Lower lobe of right lung (tissue), 2 donors: ENCODE measurements at places on chromosomes 7 and 10.

GRCh38 chr10:121668314-121669027 is 70.2 kb upstream of the FGFR2 start:
- DNase-seq: peak; percentile 58

DNA sequence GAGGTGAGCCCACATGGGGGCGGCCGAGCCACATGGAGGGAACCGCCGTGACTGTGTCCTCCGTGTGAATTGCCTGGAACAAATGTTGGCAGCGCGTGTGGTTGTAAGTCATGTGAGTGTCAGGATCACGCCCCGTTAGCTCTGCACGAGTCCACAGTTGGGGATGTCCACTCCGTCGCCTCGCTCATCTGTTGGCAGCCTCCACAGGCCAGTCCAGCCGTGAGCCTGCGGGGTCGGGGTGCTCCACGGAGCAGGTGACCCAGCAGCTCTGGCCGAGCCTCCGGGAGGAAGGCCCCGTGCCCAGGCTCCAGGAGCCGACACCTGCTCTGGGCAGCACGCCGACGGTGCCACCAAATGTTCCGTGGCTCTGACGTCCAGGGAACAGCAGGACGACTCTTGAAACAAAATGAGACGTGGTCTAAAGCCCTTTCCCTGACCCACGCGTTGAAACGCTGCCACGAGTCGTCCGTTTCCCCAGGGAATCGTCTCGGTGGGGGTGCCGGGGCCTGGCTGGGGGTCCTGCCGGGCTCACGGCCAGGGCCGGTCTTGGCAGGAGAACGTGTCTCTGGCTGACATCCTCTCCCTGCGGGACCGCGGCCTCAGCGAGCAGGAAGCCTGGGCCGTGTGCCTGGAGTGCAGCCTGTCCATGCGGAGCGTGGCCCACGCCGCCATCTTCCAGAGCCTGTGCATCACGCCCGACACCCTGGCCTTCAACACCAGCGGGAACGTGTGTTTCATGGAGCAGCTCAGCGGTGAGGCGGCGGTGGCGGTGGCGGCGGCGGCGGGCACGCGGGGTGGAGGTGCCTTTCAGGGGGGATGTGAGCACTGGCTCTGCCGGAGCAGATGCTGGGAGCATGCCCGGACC is 7.0 kb downstream of the KNDC1 start:
- DNase-seq: peak; percentile 45

GRCh38 chr10:45505311-45505710 is 131.3 kb downstream of the ALOX5 start:
- no peak for DNase-seq

GRCh38 chr10:83432261-83433045 is 706.9 kb upstream of the GHITM start:
- DNase-seq: no peak

- no peak for DNase-seq
Observed at GRCh38 chr7:48421357-48421756, 250.1 kb downstream of the ABCA13 start.

- DNase-seq: no peak
Observed at GRCh38 chr7:139246905-139247304, 15.9 kb downstream of the UBN2 start.

DNA sequence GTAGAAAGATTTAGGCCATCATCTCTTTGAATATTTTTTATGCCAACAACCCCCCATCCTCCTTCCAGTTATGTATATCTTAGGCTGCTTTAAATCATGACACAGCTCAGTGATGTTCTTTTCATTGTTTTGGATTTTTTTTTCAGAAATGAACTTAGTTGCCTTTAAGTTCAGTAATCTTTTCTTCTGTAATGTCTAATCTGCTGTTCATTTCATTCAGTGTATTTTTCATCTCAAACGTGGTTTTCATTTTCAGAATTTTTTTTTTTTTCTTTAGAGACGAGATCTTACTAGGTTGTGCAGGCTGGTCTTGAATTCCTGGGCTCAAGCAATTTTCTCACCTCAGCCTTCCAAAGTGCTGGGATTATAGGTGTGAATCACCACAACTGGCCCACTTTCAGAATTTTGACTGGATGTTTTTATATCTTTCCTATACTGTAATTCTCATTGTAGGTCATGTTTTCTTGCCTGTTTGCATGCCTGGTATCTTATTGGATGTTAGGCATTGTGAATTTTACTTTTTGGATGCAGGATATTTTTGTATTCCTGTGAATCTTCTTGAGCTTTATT is 8.1 kb downstream of the ZNF487 start:
- DNase-seq: no peak

- DNase-seq: no peak
Observed at GRCh38 chr10:34757933-34758332, 57.2 kb downstream of the PARD3 start.

GRCh38 chr10:36675458-36675880 is 449.9 kb upstream of the ANKRD30A start:
- DNase-seq: no peak

- DNase-seq: no peak
Observed at GRCh38 chr7:55154096-55154495, 135.3 kb downstream of the EGFR start.

DNA sequence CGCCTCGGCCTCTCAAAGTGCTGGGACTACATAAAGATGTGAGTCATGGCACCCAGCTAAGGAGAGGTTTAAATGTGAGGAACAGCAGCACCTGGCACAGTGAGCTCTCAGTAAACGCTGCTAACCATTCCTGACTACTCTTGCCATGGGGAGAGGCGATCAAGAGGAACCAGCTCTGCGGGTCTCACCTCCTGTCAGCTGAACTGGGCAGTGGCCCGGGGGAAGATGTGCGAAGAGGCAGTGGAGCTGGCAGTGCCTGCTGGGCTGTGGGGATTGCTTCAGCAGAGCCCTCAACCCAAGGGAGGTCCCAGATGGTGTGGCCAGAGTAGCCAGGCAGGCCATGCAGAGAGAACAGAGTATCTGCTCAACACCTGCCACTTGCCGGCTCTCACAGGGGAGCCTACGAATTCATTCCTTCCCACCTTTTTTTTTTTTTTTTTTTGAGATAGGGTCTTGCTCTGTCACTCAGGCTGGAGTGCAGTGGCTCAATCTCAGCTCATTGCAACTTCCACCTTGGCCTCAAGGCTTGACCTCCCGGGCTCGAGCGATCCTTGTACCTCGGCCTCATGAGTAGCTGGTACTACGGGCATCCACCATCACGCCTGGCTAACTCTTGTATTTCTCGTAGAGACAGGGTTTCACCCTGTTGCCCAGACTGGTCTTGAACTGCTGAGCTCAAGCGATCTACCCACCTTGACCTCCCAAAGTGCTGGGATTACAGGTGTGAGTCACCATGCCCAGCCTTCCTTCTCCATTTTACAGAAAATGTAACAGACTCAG is 6.8 kb downstream of the POLM start:
- no peak for DNase-seq

DNA sequence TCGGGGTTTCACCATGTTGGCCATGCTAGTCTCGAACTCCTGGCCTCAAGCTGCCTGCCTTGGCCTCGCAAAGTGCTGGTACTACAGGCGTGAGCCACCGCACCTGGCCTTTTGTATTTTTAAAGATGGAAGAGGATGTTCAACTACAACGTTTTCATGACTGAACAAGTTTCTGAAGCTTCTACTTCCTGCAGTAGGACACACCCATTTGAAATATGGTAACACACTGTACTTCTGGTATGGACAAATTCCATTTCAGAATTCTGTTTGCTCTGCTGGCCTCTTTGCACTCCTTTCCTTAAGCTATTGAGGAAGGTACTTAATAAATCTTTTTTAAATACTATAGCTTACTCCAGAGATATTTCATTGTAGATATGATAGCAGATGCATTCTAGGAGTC is 10.9 kb upstream of the CDK1 start:
- DNase-seq: no peak

DNA sequence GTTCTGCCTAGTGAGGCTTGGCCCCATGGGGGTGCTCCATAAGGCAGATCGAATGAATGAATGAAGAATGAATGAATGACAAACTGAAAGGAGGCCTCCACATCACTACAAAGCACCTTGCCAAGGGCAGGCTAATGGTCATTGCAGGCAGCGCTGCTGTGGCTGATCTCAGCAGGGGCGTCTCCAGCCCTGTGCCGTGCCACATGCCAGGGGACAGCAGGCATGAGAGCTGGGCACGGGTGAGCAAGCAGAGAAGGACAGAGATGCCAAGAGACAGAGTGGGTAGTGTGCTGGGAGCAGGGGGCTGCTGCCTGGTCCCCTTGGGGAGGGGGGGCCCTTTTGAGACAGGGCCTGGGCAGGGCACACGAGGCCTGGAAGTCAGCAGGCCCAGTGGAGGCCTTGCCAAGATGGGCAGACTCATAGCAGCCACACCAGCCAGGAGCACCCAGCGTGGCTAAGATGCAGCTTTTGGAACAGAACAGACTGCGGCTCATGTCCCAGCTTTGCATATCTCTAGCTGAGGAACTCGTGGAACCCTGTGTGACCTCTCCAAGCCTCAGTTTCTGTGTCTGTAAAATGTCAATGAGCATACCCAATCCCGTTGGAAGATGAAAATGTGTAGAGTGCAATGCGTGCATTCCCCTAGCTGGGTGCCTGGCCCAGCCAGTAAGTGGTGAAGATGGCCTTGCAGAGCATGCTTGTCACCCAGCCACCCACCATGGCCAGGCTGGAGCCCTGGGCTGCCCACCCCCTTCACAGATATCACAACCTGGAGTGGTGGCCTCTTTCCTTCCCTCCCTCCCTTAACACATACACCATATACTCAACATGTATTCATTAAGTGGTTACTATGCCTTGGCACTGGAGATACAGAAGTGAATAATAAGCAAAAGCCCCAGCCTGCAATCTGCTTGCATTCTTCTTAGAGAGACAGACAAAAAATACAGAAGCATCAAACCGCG is 61.1 kb upstream of the LRRC18 start:
- DNase-seq: no peak

DNA sequence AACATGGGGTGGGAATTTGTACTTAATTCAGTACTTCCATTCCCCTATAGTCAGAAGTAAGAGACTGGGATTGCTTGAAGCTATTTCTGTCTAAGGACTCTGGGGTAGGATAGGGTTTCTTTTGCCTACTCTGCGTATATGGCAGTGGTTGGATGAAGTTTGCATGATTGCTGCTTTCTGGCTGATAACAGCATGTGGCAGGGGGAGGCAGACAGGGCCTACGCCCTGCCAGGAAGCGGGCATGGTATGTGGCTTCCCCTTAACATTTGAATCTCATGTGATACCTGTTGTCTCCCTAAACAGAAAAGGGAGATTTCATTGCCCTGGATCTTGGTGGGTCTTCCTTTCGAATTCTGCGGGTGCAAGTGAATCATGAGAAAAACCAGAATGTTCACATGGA is 57.1 kb downstream of the TACR2 start:
- no peak for DNase-seq

GRCh38 chr10:494149-494542 is 195.3 kb downstream of the DIP2C start:
- no peak for DNase-seq

- DNase-seq: no peak
Observed at GRCh38 chr10:89563861-89564478, 28.6 kb upstream of the SLC16A12 start.

GRCh38 chr7:122310119-122311021 is 5.8 kb upstream of the FEZF1 start:
- peak; percentile 45 for DNase-seq

DNA sequence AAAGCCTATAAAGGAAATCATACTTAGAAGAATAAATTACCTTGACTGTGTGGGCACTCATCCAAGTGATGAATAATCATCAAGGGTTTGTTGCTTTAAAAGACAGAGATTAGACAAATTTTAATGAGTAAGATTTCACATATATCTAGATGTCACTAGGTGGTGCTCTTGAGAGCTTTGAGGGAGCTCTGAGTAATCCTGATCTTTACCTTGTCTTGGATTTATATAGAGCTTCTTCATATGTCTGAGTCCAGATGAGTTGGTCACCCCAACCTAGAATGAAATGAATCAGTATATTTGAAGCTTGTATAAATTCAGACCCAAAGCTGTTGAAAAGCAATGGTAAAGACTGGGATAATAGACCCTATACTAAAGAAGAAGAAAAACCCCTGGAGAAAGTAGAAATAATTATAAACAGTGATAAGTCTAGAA is 3.7 kb downstream of the AGR2 start:
- DNase-seq: no peak

DNA sequence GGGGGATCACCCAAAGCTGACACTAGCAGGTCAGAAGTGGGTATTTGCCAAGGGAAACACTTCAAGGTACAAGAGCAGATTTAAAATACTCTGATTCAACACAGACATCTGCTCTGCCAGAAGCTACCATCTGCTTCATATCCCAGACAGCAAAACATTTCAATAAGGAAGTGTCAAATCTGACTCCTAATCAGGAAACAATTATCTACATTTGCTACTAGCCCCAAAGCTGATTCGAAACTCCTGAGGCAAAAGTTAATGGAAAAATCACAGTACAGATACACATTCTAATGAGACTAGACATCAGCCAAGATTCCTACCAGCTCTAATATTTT is 48.9 kb downstream of the PARD3 start:
- DNase-seq: no peak

- no peak for DNase-seq
Observed at GRCh38 chr7:1533547-1534329, 3.2 kb downstream of the MAFK start.

- DNase-seq: no peak
Observed at GRCh38 chr10:98380493-98381339, 34.3 kb downstream of the PYROXD2 start.

GRCh38 chr10:13969792-13970140 is 361.0 kb downstream of the FRMD4A start:
- DNase-seq: no peak

GRCh38 chr7:103025341-103025740 is 49.3 kb downstream of the FBXL13 start:
- DNase-seq: no peak

- no peak for DNase-seq
Observed at GRCh38 chr7:121803039-121803438, 69.9 kb upstream of the PTPRZ1 start.

DNA sequence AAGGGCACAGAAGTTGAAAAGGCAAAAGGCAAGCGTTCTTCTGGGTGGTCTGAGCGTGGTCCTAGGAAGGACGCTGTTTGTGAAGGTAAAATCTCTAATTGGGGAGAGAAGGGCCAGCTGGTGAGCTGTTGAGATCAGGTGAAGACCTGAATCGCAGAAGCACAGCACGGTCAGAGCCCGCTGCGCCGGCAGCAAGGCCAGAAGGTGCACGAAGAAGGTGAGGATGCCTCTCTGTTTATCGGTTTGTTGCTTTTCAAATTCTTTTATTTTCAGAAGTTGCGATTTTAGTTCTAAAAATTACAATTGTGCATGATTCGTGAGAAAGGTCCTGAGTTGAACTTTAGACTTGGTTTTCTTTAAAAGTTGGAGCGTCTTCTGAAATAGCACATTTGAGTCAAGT is 247.8 kb upstream of the FOXK1 start:
- no peak for DNase-seq

- DNase-seq: no peak
Observed at GRCh38 chr7:116524221-116524608, 621 bp upstream of the CAV1 start.

GRCh38 chr10:110067960-110068770 is 60.4 kb downstream of the ADD3 start:
- no peak for DNase-seq

DNA sequence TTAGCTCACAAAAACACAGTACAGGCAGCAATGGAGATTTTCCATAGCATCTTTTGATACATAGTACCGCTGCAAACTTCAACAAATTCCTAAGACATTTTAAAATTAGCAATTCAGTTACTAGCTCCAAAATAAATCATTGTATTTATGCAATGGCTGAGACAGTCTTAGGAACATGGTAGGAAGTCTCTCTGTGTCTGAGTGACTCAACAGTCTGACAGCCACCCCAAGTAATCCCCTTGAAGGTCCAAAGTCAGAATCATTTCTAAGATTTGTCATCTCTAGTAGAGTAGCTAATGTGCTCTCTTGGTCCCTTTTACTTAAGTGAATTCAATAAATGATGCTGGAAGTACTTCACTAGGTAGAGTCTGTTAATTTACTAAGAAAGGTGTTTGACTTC is 93.8 kb upstream of the NOBOX start:
- no peak for DNase-seq
